ENCODE measurements at places on chromosomes 5 and 9.

GRCh38 chr5:134777366-134777765 lies 18.8 kb downstream of the DDX46 start:
- DNase-seq: no peak

- DNase-seq: no peak
Measured at GRCh38 chr9:27847818-27848217, 274.5 kb upstream of the C9orf72 start.

GRCh38 chr9:138075961-138076649 lies 198.5 kb downstream of the CACNA1B start:
- no peak for DNase-seq

DNA sequence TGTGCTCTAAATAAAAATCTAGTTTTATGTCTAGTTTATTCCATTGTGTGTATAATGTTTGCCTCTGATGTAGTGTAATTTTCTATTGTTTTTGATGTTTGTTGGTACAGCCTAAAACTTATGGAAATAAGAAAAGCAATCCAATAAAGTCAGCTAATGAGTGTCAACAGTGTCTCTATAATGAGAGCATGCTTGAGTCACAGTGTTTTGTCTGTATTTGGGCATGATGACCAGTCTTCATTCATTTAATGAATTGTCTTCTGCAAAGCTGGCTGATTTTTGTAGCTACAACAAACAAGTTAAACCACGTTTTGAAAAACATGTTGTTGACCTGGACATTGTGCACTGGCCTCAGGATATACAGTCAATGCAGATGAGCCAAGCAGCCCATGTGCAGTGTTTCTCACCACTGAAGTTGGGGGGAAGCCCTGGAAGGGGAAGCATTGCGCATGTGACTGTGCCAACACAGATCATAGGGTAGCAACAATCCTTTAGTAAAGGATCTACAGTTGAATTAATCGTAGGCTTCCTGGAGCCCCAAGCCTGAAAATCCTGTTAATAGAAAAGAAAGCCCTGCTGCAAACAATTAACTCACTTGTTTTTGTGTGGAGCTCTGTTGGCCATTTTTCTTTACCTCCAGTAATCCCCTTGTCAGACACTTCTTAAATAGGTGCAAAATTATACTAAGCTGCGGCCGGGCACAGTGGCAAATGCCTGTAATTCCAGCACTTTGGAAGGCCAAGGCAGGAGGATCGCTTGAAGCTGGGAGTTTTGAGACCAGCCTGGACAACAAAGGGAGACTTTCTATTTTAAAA lies 88.0 kb downstream of the INIP start:
- no peak for DNase-seq

- DNase-seq: no peak
Measured at GRCh38 chr5:126267438-126267837, 155.8 kb upstream of the GRAMD2B start.

GRCh38 chr9:93824386-93825294 lies 130.5 kb downstream of the BARX1 start:
- DNase-seq: no peak
